ENCODE measurements at places on chromosomes 3 and 15.

DNA sequence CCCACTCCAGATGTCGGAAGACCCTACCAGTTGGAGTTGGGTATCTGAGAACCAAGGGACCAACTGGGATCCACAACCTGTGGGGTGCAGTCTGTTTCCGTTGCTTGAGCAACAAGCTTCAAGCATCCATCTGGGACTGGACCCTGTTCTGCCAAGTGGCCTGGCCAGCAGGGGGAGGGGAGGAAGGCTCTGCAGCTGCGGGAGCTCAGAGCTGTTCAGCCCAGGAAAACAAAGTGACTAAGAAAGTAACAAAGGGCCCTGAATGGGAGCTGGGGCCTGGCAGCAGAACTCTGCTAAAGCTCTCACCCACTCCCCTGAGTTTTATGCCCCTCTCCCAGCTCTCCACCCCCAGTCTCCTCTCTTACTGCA, 2.7 kb downstream of the TYRO3 start:
- no peak for DNase-seq

DNA sequence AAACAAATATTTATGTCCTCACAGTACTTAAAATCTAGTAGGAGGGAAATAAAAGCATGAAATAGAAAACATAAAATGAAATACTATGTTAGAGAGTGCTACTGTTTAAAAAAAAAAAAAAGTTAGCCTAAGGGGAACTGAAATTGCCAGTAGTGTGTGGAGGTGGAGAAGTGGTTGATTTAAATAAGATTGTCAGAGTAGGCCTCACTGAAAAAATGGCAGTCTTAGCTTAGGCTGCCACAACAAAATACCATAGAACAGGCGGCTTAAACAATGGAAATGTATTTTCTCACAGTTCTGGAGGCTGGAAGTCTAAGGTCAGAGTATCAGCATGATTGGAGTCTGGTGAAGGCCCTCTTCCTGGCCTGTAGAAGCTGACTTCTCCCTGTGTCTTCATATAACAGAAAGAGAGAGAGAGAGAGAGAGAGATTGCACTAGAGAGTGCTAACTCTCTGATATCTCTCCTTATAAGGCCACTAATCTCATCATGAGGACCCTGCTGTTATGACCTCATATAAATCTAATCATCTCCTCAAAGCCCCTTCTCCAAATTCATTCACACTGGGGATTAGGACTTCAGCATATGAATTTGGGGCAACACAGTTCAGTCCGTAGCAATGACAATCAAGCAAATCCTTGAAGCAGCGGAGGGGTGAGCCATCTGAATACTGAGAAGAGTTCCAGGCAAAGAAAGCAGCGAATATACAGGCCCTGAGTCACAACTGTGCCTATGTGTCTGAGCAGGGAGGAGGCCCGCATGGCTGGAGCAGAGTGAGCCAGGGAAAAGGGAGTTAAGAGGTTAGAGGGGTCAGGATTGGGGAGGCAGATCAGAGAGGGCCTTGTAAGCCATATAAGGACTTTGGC, 23.6 kb upstream of the LRRC34 start:
- no peak for DNase-seq

- DNase-seq, result no peak
These were observed 240.6 kb upstream of the TOPAZ1 start for GRCh38 chr3:44001072-44001471.

DNA sequence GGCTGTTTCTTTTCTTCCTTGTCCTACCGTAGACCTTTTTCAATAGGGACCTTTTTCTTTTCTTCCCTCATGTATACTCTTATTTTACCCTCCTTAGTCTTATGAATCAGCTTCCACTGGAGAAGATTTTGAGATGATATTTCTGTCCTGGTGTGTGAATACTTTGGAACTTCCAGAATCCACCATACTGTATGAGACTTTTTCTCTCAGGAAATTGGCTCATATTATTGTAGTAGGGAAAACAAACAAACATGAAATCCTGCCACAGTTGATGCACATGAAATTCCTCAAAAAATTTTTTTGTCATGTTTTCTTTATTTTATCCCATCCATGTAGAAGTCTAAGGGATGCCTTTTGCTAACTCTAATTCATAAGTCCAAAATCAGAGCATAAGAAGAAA, 289.3 kb upstream of the PLSCR5 start:
- no peak for DNase-seq

DNA sequence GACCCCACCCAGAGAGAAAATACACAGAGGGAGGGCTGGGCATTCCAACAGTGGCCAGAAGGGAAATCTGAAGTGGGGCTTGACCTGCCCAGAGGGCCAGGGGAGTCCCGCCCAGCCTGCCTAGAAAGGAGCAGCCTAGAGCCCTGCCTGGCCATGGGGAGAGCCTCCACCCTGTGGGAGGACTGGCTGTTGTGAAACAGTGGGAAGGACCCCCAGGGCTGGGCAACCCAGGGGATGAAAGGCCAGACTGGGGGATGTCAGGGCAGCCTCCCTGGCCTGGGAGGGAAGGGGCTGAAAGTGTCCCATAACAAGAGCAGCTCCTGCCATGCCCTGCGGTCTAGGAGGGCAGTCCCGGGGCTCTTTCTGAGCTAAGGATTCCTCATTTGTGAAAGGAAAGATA, 69.0 kb downstream of the SLC12A8 start:
- DNase-seq, result no peak

DNA sequence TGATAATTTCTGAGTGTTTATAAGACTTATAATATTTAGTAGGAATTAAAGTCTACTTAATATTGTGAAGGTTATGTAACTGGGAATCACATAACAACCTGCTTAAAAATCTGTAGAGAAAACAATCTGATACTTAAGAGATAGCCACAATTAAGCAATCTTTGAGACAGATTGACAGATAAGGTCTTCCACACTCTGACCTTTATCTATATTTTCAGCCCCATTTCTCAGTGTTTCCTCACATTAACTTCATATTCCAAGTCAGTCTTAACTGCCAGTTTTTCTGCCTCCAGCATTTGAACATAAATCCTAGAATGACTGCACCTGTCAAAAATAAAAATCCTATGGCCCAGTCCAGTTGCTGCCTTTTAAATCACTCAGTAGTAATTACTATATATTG, 423.2 kb downstream of the PYDC2 start:
- no peak for DNase-seq

GRCh38 chr3:166169681-166170080, 332.5 kb upstream of the BCHE start:
- DNase-seq, result no peak

GRCh38 chr15:83571820-83572707, 81.9 kb upstream of the ADAMTSL3 start:
- DNase-seq, result no peak

DNA sequence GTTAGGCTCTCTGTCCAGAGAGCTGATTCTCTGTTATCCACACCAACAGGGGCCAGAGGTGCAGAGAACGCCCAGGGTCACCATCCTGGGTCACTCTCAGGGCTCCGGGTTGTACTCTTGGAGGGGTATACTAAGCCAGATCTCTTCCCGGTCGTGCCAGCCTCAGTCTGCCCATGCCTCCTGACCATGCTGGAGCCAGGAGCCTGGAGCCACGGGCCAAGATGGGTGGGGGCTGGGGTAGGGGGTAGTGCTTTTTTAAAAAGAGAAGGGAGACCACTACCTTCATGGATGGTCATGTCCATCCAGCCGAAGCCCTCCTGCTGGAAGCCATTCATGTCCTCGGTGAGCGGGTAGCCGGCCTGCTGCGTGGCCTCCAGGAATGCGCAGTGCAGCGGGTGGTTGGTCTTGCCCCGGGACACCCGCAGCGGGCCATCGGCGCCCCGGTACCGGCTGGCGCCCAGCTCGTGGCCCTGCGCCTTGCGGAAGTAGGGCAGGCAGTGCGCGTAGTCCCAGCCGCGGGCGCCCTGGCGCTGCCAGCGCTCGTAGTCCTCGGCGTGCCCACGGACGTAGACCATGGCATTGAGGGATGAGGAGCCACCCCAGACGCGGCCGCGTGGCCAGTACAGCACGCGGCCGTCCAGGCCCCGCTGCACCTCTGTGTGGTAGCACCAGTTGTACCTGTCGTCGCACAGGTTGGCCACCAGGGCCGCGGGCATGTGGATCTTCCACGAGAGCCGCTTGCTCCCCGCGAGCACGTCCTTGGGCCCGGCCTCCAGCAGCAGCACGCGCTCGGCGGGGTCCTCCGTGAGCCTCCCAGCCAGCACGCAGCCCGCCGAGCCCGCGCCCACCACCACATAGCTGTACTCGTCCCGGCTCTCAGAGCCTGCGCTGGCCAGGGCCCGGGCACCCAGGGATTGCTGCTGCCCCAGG, 22.9 kb downstream of the CHDH start:
- no peak for DNase-seq

GRCh38 chr15:91193378-91193720, 93.3 kb downstream of the SV2B start:
- DNase-seq, result no peak

DNA sequence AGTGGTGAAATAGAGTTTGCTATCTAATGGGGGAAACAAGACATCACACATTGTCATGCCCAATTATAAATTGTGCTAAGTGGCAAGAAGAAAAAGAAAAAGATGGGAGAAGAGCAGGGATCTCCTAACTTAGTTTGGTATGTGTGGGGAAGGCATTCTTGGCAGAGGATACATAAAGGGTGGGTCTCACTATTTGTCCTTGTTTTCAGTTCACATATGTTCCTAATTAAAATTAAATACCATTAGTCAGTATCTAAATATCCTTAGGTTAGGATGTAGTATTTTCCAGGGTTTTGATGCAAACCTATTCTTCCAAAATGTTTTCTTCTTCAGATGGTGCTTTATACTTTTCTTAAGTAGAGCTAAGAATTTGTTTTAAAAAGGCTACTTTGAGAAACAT, 173.7 kb downstream of the B3GALNT1 start:
- no peak for DNase-seq

DNA sequence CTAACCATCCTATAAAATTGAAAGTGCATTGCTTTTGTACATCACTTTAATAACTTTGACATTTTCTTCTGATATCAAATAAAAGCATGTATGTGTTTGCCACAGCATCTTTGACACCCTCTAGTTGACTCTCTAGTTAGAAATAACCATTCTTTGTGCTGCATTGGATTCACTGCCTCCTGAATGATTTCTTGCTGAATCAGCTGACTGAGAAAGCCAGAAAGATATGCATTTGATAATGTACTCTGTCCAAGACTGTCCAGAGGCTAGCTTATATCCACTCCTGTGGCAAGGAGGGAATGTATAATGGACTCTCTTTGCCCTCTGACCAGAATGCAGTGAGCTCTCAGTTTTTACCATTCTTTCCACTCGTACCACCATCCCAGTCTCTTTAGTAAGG, 6.2 kb downstream of the RAB11A start:
- DNase-seq, result no peak

DNA sequence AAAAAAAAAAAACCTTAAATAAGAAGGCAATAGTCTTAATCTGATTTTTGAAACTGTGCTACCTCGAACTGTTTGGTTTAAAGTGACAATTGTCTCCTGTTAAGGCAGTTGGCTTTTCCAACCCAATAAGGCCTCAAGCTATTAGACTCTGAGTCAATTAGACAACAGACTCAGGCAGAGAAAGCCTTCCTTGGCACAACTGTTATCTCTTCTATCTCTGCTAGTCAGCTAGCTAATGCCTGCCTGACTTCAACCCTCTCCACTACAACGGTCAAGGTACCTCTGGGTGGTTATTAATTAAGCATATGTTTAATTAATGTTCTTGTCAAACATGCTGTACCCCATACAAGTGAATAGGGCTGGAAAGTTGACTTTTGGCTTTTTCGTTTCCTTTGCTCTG, 110.2 kb upstream of the NLGN1 start:
- DNase-seq, result no peak

DNA sequence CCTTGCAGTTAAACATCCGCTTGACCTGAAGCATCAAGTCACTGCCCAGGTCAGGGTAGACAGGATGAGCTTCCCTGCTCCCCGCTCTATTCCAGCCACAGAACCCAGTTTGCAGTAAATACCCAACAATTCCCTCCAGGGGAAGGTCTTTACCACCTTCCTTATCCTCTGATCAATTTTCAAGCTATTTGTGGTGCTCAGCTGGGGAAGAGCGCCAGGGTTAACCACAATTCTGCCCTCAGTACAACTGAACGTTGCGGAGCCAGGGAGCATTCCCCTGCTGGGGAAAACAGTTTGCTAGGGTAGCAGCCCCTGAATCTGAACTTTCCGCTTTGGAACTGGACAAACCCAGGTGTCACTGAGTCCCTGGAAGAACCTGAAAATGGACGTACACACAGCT, 28.5 kb downstream of the RBPMS2 start:
- DNase-seq, result no peak

DNA sequence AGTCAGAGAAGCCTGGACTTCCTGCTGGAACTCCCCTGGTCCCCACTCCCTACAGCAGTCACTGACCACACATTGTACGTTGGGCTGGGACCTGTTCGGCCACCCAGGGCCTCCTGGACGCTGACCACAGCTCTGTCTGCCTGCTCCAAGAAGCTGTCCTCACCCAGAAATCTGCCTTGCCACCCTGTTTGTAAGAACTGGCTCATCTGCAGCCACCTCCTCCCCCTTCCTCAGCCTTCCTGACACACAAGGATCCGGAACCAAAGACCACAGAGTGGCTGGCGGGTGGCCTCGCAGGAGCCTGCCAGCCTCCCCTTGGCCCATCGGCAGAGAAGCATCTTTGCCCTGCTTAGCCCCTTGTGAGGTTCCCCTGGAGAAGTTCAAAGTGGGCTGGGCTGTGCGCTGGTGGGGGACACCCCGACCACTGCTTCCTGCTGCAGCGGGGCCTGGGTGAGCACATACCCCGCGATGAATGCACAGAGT, 91.9 kb downstream of the PCSK6 start:
- no peak for DNase-seq

- DNase-seq, result no peak
These were observed 17.1 kb downstream of the ARPP19 start for GRCh38 chr15:52551762-52552161.

DNA sequence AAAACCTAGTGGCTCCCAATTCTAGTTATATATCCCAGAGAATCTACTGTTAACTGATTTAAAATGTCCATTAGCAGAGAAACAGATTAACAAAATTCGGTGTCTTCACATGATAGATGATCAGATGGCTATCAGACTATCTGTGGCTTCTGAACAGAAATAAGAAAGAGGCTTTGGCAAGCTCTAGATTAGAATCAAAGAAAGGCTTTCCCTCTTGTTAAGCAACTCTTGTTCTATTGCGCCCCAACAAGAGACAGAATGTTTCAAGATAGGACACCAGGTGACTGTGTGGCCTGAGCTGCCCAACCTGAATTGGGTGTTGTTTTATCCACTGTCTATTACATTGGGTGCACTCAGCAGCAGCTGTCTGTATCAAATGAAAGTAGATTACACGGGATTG, 483.7 kb downstream of the FHIT start:
- no peak for DNase-seq

DNA sequence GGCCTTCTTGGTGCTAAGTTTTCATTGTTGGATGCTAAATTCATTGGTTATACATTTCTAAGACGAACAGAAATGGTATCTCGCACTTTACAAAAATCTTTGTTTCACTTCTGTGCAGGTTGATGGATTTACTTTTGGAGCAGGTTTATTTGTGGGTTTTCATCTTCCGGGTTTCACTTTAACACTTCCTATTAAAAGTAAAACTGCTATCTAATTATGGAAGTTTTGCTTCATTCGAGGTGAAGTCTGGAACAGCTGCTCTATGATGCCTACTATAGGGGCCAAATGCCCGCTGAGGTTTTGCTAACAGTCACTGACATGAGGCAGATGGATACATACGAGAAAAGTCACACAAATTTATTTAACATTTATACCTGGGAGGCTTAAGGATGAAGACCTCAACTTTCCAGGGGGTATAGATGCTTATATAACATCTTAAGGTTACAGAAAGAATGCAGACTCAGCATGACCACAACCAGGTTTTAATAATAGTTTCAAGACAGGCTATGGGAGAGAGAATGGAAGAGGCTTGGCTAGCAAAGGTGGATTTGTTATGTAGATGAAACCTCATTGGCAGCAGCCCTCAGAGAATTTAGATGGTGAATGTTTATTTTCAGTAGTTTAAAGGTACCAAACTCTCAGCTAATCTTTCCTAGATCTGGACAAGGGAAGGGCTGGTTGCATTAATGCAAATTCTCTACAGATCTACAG, 54.2 kb downstream of the OSTN start:
- no peak for DNase-seq

Data from esophagus muscularis mucosa (tissue), 4 donors.